ENCODE measurements at places on chromosomes 11 and 22. TPM values are rescaled to one million over a fixed set of nuclear protein-coding genes. Genes with fewer than 3 reads are reported as not detected.

The TTLL8 gene
- not detected for total RNA-seq

The RELT gene
- total RNA-seq, result 8.3 TPM

The ANGPTL5 gene
- total RNA-seq, result not detected

The BATF2 gene
- total RNA-seq, result 0.55 TPM

The APOA5 gene
- 0.11 TPM for total RNA-seq

The PHLDB1 gene
- total RNA-seq, result 48.7 TPM

GRCh38 chr11:12802418-12803085, 128.3 kb downstream of the TEAD1 start:
- DNase-seq, result no peak

GRCh38 chr22:30555282-30556210, 9.0 kb upstream of the SEC14L6 start:
- peak; percentile 82 for DNase-seq

- DNase-seq, result peak; percentile 21
These were observed 812.2 kb downstream of the BRD1 start for GRCh38 chr22:49015459-49015858.

GRCh38 chr11:112697391-112698178, 263.6 kb upstream of the NCAM1 start:
- DNase-seq, result no peak

DNA sequence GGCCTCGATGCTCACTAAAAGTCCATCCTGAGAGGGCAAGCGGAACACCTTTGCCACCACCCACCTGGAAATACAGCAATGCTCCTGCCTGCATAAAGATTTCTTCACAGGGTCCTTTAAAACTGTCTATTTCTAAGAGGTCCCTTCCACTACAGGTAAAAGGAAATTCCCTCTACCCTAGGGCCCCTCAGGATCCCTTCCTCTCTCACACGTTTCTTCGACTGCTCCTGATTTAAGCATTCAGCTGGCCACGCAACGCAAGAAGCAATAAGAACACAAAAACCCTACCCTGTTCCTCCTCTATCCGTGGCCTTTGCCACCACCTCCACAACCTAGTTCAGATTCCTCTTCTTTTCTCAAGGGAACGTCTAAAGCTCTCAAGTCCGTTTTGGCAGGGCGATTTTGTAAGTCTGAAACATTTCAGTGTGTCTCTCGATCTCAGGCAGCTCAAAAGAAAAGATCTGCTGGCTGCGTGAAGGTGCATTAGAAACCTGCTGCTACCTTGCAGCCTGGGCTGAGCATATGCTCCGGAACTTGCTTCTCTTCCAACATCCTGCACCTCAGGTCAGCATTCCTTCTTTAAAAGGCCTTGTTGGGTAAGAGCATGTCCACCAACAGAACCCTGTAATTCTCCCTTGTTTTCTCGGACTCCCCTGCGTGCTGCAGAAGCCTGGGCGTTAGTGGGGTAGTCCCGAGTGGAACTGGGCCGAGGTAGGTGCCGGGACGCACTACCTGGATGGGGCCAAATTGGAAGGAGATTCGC, 1.6 kb downstream of the LGR4 start:
- DNase-seq, result peak; percentile 18

GRCh38 chr11:105049481-105049880, 4.3 kb upstream of the CARD16 start:
- no peak for DNase-seq

- DNase-seq, result peak; percentile 63
These were observed 794 bp upstream of the FXYD6 start for GRCh38 chr11:117877120-117877784.

Data from H7 (cell line).